ENCODE measurements at places on chromosomes 12 and 14. TPM values are rescaled to one million over a fixed set of nuclear protein-coding genes. Genes with fewer than 3 reads are reported as not detected.

The MUCL1 gene
- total RNA-seq = not detected

The SUOX gene
- 3.2 TPM for total RNA-seq

The MMP17 gene
- 1.3 TPM for total RNA-seq

- DNase-seq = no peak
Observed at GRCh38 chr12:16347391-16348298, at the start of gene MGST1. Gene MGST1 (plus strand): TSS chr12:16347645. CDS start chr12:16354253, 6,608 bp downstream.

GRCh38 chr12:54257332-54257731 lies 22.6 kb downstream of the CBX5 start:
- DNase-seq = no peak

DNA sequence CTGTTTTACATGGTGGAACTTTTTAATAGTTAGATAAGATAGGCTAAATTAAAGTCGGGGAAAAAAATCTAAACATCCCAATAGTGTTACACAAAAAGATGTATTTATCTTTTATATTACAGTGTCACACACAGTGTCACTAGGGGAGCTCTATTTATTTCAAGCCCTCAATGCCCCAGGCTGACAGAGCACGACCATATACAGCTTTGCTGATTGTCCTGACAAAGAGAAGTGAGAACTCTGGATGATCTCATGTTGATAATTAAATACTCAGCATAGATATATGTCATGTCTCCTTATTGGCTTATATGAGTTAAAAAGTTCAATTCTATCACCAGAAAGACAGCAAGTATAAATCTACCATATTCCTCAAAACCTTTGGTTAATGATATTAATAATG lies 594.3 kb downstream of the LRFN5 start:
- DNase-seq = no peak

GRCh38 chr12:84913129-84913515 lies 523 bp upstream of the SLC6A15 start:
- no peak for DNase-seq

The OTOGL gene
- not detected for total RNA-seq

DNA sequence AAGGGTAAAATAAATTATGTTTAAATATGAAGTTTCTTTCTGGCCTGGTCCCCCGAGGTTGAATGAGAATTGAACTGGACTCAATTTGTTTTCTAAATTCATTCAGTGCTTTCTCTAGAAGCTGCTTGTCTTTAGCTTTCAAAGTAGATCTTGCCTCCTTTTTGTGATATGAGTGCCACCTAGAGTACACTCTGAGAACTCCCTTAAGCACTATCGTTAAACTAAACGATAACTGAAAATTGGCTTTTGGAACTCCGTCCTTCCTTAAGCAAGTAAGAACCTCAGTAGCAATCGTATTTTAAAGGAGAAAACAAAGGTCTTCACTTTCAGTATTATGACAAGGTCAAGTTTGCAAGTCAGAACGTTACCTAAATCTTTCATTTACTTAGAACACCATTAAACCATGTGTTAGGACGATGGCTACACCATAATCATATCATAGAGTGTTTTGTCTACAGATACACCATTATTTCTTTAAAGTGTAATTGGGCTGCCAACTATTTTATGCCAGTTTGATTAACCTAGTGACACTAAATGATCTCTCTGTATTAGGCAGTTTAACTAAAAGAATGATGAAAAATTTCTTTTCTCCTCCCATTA lies 364.8 kb downstream of the SNAPC1 start:
- DNase-seq = no peak

The SRGAP1 gene
- 0.07 TPM for total RNA-seq

- DNase-seq = no peak
Observed at GRCh38 chr14:99150236-99150635, 121.8 kb downstream of the BCL11B start.

DNA sequence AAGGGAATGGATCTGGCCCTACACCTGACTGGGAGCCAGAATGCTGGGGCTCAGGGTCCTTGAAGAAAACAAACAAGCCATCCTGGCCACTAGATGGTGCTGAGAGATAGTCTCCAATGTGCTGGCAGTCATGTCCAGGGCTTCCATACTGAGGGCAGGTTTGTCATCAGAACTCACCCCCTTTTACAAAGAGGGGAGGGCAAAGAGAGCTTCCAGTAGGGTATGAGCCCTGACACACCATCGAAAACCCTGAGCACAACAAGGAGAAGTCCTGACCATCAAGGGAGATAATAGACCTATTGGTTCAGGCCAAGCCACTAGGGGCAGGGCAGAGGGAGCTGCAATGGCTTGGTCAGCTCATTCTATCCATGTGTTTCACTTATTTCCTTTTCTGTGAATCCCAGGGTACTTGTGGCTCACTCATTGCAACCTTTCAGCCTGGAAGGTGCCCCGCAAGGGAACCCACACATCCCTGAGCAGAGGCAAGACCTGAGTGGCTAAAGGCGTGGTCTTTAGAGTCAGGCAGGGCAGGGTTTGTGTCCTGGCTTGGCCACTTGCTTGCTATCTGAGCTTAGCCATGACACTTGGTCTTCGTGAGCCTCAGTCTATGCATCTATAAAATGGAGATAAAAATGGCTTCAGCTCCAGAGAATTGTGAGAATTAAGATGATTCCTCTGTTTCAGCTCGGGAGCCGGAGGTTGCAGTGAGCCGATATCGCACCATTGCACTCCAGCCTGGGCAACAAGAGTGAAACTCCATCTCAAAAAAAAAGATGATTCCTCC lies 6.2 kb upstream of the PLEKHH1 start:
- DNase-seq = peak; percentile 18

- no peak for DNase-seq
Observed at GRCh38 chr12:108700833-108701541, 30.3 kb downstream of the CORO1C start.
